ENCODE measurements at places on chromosomes 13 and 19. TPM values are rescaled to one million over a fixed set of nuclear protein-coding genes. Genes with fewer than 3 reads are reported as not detected.

Gene IRS2
- 7.7 TPM for total RNA-seq

Gene RASAL3
- 130 TPM for total RNA-seq

Gene HIF3A
- total RNA-seq: not detected

Gene NPAS1
- not detected for total RNA-seq

Gene DAND5
- total RNA-seq: 0.24 TPM

Gene ZNF793
- total RNA-seq: 4.9 TPM

Gene ENOX1
- total RNA-seq: 0.28 TPM

Gene ZNF878
- 0.41 TPM for total RNA-seq

Gene KCTD4
- not detected for total RNA-seq

Gene AP1M2
- not detected for total RNA-seq

Gene CD33
- total RNA-seq: 15.8 TPM

Gene BRSK1
- total RNA-seq: 5.9 TPM

Gene SLITRK6
- not detected for total RNA-seq

Gene NFIX
- 3.0 TPM for total RNA-seq

Gene VN1R4
- not detected for total RNA-seq

Gene IZUMO1
- total RNA-seq: not detected

Gene IGFL4
- not detected for total RNA-seq

Gene MAST1
- total RNA-seq: 0.88 TPM

Gene ZNF284
- 2.3 TPM for total RNA-seq

Gene SHISA2
- total RNA-seq: 0.81 TPM

Gene SPACA4
- total RNA-seq: not detected

All from activated naive CD4-positive, alpha-beta T cell treated with anti-CD3 and anti-CD28 coated beads, Interleukin-2, amount 10 ng/mL, durations not matched to agents 5 hours and 36 hours (primary cell).